ENCODE measurements at places on chromosomes 12 and 14.

- DNase-seq: no peak
Measured at GRCh38 chr12:116539905-116540482, 19.2 kb upstream of the MAP1LC3B2 start.

- DNase-seq: no peak
Measured at GRCh38 chr14:33764876-33765650, 185.8 kb downstream of the EGLN3 start.

DNA sequence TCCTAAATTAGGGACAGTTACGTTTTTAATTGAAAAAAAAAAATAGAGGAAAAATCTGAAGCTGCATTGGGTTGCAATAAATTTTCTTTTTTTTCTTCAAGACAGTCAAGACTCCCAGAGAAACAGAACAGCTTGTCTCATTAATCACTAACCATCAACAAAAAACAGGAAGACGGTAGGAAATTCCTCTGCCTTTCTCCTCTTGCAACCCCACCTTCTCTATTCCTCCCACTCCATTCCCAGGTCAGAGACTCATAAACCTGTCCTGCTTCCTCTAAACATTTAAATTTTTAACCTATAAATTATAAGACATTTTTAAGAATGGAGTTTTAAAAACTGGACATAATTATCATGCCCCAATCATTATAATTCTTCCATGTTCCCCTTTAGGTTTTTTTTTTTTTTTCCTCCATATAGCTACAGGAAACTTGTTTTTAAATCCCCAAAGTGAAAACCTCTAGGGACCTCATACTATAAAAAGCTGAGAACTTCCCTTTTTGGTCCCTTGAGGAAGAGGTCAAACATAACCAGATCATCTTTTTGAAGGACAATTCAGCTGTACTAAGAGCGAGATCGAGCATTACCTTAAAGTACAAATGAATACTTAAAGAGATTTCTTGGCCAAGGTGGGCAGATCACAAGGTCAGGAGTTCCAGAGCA, 36.0 kb downstream of the CPM start:
- DNase-seq: no peak

- no peak for DNase-seq
Measured at GRCh38 chr12:121576851-121577391, 3.9 kb downstream of the KDM2B start.

DNA sequence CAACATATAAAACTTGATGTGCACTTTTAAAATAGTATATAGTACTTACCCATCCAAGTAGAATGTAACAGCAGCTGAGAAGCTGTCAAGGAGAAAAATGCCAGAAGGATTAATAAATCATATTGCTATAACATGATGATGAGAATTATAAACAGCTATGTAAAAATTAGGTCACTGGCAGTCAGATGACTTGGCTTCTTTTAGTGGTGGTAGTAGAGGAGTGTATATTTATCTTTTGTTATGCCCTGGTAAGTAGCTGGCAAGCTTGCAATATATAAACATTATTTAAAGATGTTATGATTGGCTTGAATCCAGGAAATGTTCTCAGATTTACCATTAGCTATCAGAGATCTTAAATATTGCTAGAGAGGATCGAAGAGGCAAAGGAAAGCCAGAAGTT, 471.0 kb upstream of the MGAT4C start:
- no peak for DNase-seq

DNA sequence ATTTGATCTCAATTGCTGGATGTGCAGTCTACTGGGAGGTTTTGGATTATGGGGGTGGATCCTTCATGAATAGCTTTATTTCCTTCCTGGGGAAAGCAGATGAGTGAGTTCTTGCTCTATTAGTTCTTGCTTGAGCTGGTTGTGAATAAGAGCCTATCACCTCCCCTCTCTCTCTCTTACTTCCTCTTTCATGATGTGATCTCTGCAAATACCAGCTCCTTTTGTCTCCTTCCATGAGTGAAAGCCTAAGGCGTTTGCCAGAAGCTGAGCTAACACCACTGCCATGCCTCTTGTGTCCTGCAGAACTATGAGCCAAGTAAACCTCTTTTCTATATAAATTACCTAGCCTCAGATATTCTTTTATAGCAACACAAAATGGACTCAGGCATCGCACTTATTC, 302.7 kb downstream of the CCER1 start:
- DNase-seq: no peak

- DNase-seq: no peak
Measured at GRCh38 chr14:92409043-92409442, 86.1 kb downstream of the SLC24A4 start.

GRCh38 chr12:121413917-121414316, 14.0 kb downstream of the RNF34 start:
- no peak for DNase-seq

- DNase-seq: no peak
Measured at GRCh38 chr12:5309654-5310053, 122.3 kb upstream of the NTF3 start.

DNA sequence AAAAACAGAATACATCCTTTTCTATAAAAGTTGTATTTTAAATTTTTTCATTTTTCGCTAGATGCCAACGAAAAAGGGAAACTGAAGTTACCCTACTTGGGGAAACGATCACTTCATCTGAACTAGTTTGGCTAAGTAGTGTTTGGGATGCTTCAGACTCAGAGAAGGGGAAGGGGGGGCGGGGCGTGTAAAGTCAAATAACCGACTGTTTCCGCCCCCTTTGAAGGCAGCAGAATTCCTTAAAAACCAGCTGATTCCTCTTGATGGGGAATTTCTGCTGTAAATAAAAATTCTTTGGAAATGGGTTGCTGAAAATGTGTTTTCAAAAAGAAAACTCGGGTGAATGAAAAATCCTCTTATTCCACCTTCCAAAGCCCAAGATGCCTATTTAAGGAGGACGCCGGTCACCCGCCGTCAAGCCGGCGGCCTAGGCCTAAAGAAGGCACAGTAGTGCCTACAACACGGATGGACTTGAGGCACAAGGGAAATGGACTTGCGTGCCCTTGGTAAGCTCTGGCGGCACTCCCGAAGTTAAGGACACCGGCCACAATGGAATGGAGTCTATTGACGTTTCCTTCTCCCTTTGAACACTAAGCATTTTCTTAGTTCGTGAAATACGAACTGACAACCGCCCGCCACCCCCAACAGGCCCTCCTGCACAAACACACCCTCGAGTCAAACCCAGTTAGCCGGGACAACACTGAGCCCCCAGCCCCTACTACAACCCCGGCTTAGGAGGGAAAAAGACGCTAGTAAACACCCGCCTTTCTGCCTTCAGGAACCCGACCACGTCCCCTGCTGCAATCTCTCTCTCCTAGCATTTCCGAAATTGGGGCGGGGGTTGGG, 1.9 kb downstream of the ATXN2 start:
- DNase-seq: peak; percentile 1

- no peak for DNase-seq
Measured at GRCh38 chr12:4250691-4251090, 22.9 kb upstream of the CCND2 start.

- DNase-seq: no peak
Measured at GRCh38 chr14:91380610-91381371, 36.8 kb downstream of the CCDC88C start.

GRCh38 chr12:90244232-90244631, 535.6 kb upstream of the ATP2B1 start:
- DNase-seq: no peak

DNA sequence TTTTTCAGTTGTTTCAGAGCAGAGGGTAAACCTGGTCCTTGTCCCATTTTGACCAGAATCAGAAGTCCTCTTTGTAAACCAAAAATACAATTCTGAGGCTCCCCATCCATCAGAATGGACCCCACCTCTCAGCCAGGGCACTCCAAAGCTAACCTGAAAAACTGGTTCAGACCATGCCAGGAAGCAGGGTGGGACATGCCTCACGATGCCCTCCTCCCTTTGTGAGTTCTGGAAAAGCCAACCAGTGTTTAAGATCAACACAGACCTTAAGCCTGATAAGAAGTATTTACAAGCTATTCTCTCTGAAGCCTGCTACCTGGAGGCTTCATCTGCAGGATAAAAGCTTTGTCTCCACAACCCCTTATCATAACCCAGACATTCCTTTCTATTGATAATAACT, 35.4 kb downstream of the TNFAIP2 start:
- DNase-seq: no peak

DNA sequence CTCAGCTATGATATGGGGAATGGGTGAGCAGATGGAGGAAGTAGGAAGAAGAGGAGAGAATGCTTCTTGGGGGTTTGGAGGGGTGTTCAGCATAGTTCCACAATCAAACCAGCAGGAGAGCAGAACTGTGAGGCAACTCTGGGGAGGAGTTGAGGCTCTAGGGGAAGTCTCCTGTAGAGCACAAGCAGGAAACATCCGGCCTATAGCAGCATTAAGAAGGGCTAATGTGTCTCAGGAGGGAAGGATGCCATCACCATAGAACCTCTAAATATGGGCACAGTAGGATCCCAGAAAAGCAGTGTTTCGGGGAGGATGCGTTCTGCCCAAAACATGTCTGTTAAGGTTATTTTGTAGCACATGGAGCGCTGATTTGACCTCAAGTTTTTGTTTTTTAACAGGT, 8.4 kb upstream of the SALL2 start:
- no peak for DNase-seq

GRCh38 chr14:78202163-78202562, 32.0 kb downstream of the NRXN3 start:
- DNase-seq: no peak

- DNase-seq: no peak
Measured at GRCh38 chr14:92546347-92547053, 32.9 kb downstream of the RIN3 start.

DNA sequence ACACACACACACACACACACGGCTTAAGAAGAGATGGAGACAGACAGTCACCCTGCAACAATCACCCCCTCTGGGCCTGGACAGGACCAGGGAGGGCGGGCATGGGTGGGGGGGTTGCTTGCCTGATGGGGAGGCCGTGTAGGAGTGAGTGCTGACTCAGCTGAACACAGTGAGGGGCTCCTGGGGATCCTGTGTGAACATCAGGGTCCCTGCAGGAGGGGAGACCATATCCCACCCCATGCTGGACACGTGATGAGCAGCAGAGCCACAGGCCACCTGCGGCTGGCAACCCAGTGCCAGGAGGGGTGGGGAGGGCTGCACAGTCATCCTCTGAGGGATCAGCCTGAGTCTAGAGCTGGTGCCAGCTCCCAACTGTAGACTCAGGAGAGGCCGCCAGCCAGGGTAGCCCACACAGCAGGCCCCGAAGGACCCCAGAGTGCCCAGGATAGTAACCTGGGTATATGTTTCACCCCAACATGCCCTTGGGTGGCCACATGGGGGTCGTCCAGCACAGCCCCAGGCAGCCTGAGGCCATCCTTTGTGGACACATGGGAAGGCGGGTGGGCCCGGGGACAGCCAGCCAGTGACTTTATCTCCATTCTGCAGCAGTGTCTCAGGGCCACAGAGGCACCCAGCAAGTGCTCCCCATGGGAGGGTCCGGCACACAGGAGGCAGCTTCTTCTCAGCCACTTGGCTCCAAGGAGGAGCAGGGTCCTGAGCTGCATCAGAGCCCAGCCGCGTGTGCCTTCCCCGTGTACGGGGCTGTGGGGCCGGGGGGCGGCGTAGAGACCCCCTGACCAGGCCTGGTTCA, 73.7 kb upstream of the SFSWAP start:
- no peak for DNase-seq
